ENCODE measurements at places on chromosomes 6 and 20.

- peak; percentile 38 for DNase-seq
Observed at GRCh38 chr20:63508072-63508768, 9.3 kb upstream of the EEF1A2 start.

DNA sequence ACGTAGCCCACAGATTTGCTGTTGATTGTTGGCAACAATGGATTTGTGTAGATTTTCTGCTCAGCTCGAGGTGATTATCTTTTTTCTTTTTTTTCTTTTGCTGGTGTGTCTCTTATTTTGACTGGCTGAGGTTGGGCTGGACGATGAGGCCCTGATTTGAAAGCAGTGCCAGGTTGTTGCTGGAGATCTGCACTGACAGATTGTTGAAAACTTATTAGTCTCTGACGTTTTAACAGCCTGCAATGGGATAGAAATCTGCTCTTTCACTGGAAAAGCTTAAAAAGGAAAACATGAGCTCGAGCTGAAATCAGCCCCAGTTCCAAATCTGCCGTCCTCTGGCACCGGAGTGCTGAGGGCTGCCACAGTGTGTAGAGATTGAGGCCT lies 87.7 kb downstream of the PDE7B start:
- no peak for DNase-seq

GRCh38 chr20:51562332-51563173 lies 20.0 kb upstream of the NFATC2 start:
- peak; percentile 88 for DNase-seq

GRCh38 chr20:47356220-47356525 lies 326 bp downstream of the ZMYND8 start:
- no peak for DNase-seq

- DNase-seq = no peak
Observed at GRCh38 chr6:142518126-142518525, 216.3 kb downstream of the ADGRG6 start.

DNA sequence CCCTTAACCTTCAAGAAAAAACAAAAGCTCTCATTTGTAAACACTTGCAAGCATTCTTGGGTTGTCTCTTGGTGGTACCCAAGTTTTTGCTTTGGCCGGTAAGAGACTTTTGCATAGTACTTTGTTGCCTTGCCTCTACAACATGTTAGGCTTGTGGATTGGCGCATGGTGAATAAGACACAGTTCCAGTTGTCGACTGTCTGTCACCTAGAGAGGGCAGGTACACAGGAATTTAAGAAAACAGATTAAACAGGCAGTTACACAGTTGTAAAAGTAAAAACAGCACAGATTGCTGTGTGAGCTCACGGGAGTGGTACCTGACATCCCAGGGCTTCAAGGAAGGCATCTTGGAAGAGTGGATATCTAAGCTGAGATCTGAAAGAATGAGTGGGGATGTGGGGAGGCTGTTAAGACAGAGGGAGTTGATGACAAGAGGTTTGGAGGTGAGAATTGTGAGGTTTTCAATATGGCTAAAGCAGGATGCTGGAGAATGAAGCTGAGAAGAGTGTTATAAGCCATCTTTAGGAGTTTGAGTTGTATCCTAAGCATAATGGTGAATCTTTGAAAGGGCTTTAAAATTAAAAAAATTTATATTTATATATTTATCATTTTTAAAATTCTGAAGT lies 19.2 kb downstream of the UTRN start:
- DNase-seq = no peak

GRCh38 chr6:53020005-53020744 lies 25.1 kb upstream of the GSTA4 start:
- DNase-seq = no peak

- DNase-seq = no peak
Observed at GRCh38 chr6:80872199-80872950, 765.9 kb downstream of the BCKDHB start.

DNA sequence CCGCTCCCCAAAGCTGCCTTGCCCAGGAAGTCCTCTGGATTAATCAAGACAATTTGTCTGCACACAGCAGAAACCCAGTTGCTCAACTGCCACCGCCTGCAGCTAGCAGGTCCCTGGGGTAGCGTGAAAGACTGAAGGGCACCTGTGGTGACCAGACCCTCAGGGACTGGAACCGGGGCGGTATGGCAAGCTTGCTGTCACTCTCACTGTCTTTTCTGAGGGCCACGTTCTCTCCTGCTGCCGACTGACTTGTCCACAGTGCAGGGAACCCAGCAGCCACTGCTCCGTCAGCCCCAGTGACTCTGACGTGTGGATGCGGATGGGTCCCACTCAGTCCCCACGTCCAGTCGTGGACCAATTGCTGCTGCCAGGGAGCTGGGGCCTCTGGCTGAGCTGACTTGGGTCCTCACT lies 72.8 kb upstream of the PMEPA1 start:
- DNase-seq = peak; percentile 20
